Muscle of arm (tissue), 14 donors: ENCODE measurements at places on chromosomes 7 and 10. TPM values are rescaled to one million over a fixed set of nuclear protein-coding genes. Genes with fewer than 3 reads are reported as not detected.

PDK4 gene
- polyA plus RNA-seq = not detected

- no peak for DNase-seq
These were observed 96.4 kb downstream of the FGFR2 start for GRCh38 chr10:121501796-121502195.

DNA sequence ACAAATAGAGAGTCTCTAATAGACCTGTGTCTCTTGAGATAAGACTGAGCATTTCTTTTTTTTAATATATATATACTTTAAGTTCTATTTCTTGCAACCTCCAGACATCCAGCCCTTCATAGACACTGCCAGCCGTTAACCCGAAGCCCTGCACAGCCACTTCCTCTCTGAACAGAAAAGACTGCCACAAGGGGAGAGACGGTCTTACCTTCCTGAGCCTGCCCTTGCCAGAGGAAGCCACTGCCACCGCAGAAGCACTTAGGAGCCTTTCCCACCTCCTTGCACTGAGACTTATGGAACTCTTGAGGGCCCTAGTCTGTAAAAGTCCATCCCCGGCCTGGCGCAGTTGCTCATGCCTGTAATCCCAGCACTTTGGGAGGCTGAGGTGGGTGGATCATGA lies 31.8 kb upstream of the PRSS1 start:
- DNase-seq = no peak

DNA sequence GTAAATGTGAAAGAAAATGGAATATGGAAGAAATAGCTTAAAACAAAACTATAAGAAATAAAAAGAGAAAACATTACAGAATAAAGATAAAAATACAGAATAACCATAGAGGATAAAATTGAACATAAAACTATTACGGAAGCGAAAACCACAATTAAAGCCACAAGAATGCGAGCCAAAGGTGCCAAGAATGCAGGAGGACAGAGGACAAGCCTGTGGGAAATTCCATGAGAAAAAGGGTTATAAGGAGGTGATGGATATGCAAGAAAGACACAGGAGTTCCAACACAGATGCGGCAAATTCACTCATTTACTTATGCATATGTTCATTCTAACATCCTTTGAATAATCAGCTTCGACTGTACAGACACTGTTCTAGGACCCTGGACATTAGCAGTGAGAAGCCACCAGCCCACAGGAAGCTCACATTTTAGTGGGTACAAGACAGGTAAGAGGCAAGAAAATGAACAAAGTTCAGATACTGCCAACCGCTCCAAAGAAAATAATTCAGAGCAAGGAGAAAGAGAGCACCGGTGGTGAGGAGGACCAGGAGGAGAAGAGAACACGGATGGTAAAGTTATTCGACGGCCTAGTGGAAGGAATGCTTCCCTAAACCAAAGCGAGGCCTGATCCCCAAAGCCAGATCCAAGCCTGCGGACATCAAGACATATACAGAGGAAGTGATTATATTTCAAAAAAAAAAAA lies 213.7 kb upstream of the MGMT start:
- no peak for DNase-seq

DNA sequence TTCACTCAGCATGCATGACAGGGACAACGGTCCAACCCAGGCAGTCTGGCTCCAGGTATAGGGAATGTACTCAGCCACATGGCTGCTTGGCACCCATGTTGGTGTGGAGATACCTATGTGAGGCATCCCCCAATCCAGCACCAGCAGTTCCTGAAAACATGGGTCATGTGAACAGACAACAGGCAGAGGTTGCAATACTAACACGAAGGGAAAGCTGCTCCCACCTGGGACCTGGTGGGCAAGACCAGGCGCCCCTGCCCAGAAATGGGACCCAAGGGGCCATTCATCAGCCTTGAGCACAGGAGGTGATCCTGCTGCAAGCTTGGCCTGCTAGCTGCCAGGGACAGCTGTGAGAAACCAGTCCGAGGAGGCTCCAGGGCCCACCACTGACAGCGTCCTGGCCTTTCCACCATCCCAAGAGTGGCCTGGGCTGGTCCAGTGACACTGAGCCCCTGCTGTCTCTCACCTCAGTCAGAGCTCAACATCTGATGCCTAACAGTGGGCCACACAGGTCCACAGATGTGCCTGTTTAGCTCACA lies 142.3 kb downstream of the ARHGAP22 start:
- DNase-seq = no peak

DNA sequence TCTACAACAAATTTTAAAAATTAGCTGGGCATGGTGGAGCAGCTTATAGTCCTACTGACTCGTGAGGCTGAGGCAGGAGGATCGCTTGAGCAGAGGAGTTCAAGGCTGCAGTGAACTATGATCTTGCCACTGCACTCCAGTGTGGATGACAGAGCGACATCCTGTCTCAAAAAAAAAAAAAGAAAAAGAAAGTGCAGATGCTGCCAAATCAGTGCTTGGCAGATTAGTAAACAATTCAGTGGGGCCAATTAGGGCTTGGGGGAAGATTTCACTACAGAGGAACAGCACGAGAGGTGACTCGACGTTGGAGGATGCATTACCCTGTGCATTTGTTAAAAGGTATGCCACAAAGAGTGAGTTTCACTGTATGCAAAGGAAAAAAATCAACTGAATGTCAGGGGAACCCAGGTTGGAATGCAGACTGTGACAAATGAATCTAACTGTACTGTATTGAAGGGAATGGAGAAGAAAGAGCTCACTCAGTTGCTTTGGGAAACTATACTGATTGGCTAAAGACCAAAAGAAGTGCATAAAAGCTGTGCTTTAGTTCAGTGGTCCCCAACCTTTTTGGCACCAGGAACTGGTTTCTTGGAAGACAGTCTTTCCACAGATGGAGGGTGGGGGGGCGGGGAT lies 31.6 kb downstream of the GARIN1A start:
- no peak for DNase-seq

GRCh38 chr10:104099941-104100340 lies 14.3 kb upstream of the COL17A1 start:
- no peak for DNase-seq
